Hematopoietic multipotent progenitor cell treated with erythropoietin and hydrocortisone succinate and interleukin-3 and kit ligand, for 15 days (in vitro differentiated cells): ENCODE measurements at places on chromosomes 3 and 15.

- no peak for DNase-seq
These were observed 1.1 kb upstream of the PYGO1 start for GRCh38 chr15:55589287-55589686.

DNA sequence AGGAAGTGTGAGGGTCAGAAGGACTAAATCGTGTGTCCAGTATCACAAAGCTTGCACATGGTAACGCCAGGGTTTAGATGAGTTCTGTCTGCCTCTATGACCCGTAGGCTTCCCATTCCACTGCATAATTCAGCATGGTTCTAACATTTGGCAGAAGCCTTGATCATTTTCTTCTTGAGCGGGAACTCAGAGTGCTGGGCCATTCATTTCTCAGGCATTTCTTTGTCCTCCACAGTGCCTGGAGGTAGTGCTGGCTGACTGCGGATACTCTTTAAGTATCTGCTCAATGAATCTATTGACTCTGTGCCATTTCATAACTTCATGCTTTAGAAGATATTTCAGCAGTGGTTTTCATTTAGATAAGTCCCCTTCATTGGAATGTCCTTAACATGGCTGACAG is 370.2 kb downstream of the EPHB1 start:
- DNase-seq = no peak

GRCh38 chr15:74281147-74282133 is 45.3 kb downstream of the CCDC33 start:
- no peak for DNase-seq

GRCh38 chr15:90837094-90837493 is 31.3 kb upstream of the FURIN start:
- DNase-seq = no peak

- DNase-seq = no peak
These were observed 306.0 kb upstream of the GBE1 start for GRCh38 chr3:82067420-82067819.

GRCh38 chr3:101861212-101861788 is 12.0 kb downstream of the NFKBIZ start:
- no peak for DNase-seq

- no peak for DNase-seq
These were observed 127.8 kb upstream of the P2RY1 start for GRCh38 chr3:152706991-152707713.

DNA sequence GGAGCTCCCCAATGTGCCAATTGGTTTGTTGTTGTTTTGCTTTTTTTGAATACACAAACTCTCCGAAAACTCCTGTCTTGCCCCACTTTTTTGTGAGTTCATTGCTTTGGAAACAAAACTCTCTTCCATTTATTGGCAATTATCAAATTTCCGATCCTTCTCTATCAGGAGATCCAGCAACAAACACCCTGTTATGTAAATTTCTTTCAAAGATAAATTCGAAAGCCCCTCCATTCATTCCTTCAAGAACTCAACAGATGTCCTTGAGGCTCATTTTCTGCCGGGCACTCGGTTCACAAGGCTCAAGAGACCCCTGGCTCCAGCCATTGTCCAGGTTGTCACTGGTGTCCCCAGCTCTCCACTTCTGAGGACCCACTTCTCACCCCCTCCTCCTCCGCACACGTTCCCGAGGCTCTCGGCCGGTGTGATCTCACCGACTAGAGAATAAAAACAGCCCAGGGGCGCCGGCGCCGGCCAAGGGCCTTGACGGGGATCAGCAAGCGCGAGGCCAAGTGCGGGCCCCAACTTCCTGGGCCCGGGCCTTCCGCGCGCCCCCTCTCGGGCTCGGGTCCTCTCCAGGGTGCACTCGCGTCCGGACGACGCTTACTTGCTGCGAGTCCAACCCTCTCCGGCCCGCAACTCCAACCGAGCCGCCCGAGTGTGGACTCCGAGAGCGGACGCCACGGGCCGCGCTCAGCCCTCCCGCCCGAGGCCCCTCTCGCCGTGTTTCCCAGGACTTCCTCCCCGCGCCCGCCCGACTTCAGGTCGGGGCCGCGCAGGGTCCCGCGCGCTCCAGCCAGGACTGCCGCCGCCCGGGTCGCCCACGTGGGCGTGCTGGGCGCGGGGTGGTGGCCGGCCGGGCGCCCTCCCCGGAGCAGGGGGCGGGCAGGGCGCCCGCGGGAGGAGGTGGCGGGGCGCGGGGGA is 533 bp upstream of the SMAD3 start:
- no peak for DNase-seq

GRCh38 chr15:41993472-41994170 is 21.3 kb upstream of the EHD4 start:
- DNase-seq = no peak

DNA sequence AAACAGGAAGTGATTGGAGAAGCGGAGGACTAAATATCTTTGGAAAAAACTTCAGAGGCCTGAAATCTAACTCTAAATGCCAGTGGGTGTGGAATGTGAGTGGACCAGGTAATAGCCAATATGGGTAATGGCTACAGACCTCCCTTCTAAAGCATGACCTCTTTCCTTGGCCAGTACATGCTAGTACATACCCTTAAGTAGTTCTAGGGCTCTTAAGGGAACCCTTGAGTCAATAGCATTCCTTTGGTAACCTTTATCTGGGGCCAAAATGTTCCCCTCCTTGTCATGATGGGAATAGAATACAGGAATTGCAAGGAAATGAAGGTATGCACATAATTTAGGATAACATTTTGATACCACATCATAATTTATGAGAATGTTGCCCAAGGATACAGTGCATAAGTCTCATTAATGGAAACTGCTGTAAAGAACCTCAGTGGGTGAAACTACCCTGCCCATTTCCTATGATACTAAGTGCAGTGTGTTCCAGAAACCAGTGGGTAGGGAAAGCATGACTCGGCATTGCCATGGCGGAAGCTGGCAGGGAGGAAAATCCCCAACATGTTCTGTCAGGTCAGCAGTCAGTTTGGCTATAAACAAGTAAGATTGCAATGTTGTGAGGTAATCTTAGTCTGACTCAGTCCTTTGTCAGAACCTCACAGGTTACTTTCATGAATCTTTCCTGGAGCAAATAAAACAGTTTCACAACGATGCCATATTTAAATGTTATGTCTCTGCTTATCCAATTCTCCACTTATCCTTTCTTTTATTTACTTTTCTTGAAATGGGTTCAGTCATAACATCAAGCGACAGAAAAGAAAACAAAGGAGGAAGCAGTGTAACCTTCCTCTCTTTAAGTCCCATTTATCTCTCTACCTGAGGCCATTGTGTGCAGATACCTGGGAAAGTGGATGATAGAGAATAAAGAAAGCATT is 23.5 kb upstream of the RAP2B start:
- DNase-seq = no peak

GRCh38 chr3:98705694-98706093 is 57.4 kb upstream of the ST3GAL6 start:
- no peak for DNase-seq

GRCh38 chr15:59312205-59312604 is 60.5 kb downstream of the MYO1E start:
- DNase-seq = no peak

- no peak for DNase-seq
These were observed 49.9 kb downstream of the CACNA1D start for GRCh38 chr3:53544357-53544756.

DNA sequence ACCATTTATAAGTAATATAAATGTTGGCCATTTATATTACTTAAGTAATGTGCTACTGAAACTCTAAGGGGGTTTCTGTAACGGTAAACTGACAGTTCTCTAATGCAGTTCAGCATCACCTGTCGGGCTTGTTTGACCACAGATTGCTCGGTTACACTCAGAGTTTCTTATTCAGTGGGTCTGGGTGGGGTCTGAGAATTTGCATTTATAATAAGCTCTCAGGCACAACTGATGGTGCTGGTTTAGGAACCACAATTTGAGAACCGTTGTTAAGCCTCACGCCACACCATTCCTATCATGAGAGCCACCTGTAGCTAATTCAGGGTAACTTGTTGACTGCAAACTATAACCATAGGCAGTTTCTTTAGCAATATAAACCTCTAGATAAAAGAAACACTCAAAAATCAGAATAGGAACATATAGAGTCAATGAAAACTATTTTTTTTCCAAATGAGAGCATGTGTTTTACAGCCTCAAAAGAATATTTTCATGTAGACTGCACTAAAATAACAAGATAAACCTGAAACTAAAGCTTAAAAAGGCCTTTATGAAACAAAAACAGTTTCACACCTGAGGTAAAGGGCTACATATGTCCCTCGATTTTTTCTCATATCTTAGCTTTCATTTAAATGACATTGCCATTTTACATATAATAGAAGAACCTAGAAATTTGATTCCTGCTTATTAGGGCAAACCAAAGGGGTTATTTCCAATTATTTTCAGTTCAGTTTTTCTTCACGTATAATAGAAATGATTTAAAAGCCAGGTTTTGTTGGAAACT is 604.8 kb downstream of the UNC13C start:
- no peak for DNase-seq

- no peak for DNase-seq
These were observed 69.6 kb downstream of the ATP10A start for GRCh38 chr15:25793354-25794050.

GRCh38 chr3:12421132-12421531 is 63.1 kb upstream of the TSEN2 start:
- no peak for DNase-seq

GRCh38 chr3:194522579-194523046 is 35.8 kb upstream of the ATP13A3 start:
- DNase-seq = no peak

DNA sequence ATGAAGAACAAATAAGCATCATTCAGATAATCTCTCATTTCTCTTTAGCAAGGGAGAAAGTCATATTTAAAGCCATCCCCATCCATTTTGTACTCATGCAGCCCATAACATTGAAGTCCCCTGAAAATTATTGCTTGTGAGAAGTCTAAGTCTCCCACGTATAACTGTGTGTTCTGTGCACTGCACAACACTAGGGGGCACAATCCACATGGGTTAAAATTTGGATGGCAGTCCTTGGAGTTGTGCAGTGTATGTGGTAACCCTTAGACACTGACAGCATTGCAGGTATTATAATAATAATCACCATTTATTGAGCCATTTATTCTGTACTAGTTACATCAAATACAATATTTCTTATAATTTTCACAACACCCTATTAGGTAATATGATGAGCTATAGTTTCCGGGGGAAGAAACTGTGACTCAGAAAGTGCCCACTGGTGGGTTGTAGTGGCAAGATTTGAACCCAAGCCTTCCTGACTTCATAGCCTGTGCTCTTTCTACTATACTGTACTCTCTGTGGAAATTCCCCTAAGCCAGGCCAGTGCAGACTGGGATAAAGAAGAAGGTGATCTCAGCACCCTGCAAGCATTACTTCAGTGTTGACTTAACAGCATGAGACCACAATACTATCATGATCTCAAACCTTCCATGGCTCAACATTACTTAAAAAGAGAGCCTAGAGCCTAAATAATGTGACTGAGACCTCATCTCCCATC is 15.7 kb downstream of the KCNAB1 start:
- DNase-seq = no peak

- no peak for DNase-seq
These were observed 1101.4 kb downstream of the ROBO1 start for GRCh38 chr3:78666470-78666800.

DNA sequence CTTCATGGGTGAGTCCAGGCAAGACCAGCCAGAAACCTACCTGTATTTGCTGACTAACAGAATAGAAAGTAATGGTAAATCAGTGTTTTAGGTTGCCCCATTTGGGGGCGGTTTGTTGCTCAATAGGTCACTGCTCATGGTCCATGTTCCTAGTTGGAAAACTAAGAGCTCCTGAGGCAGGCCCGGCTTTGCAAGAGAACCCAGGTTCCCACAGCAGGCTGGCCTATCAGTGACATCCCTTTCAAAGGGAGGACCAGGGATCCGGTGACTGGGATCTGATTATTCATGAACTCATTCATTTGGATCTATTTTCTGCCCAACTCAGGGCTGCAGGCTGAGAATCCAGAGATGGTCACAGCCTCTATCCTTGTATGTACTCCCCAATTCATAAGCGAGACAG is 163.9 kb downstream of the WNT7A start:
- no peak for DNase-seq

- DNase-seq = no peak
These were observed 10.6 kb downstream of the FAM107A start for GRCh38 chr3:58566398-58567250.

GRCh38 chr3:134236505-134237170 is 14.0 kb downstream of the RYK start:
- DNase-seq = no peak

GRCh38 chr3:183464480-183464879 is 36.1 kb upstream of the MCF2L2 start:
- DNase-seq = no peak

GRCh38 chr3:134803051-134803505 is 8.0 kb downstream of the EPHB1 start:
- no peak for DNase-seq

GRCh38 chr15:76575679-76576078 is 239.1 kb downstream of the ISL2 start:
- no peak for DNase-seq

DNA sequence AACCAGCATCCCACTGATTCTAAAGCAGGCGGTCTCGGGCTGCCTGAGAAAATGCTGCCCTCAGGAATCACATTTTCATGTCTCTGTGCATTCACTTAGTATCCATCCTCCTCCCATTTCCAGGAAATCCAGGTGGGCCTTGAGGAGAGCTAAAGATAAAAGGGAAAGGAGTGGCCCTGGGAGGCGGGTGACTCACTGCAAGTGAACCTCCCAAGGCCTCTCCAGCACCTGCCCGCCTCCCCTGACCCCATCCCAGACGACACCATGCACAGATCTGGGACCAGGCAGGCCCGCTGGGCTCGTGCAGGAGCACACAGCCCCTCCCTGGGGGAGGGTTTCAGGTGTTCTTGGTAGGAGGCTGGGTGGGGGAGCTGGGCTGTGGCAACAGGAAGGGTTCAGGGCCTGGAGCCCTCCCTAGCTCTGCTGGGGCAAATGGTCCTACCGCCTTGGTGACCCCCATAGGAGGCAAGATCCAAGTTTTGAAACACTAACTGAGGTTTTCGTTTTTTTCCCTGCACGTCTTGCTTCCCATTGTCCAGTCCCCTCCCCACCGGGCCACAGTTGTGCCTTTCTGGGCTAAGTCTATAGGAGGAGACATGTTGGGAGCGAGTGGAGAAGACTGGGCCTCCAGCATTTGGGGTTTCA is 22.2 kb downstream of the MELTF start:
- no peak for DNase-seq

DNA sequence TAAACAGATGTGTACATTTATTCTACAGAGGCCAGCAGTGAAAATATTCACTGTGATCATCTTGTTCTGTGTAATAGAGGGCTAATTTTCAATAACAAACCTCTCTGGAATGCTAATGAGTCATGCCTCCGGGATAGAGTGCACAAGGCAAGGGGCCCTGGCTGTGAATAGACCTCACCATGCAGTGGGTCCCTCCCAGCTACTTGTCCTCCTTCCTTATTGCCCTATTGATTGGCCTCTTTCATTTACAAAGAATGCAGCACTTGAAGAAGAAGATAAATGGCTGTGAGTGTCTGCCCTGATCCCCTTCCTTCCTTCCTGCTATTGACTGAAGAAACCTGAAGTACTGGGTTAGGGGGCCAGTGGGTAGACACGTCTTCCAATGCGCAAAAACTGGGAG is 436.3 kb downstream of the WDR72 start:
- DNase-seq = no peak

GRCh38 chr3:69095636-69096035 is 10.9 kb downstream of the ARL6IP5 start:
- no peak for DNase-seq

GRCh38 chr15:29688506-29689286 is 133.6 kb downstream of the TJP1 start:
- no peak for DNase-seq

GRCh38 chr3:167887096-167887495 is 151.6 kb downstream of the SERPINI1 start:
- DNase-seq = no peak
